Activated CD4-positive, alpha-beta T cell treated with anti-CD3 and anti-CD28 coated beads, Interleukin-2, Interleukin-4, amounts not matched to agents 100 ng/mL and 50 ng/mL, durations not matched to agents 16 hours and 8 hours (primary cell): ENCODE measurements at places on chromosomes 1 and 21.

DNA sequence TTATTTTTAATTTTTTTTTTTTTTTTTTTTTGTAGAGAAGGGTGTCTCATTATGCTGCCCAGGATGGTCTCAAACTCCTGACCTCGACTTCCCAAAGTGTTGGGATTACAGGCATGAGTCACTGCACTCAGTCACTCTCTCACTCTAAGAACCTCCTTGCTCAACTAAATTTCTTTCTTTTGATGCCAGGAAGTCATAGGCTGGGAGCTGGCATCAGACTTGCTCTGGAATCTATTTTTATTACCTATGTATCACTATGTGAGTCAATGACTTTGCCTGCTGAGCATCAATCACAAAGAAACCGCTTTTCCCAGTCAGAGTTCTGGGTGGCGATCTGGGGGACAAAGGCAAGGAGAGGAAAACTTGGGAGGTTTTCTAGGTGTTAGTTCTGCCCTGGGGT is 35.5 kb upstream of the PARP1 start:
- no peak for DNase-seq

DNA sequence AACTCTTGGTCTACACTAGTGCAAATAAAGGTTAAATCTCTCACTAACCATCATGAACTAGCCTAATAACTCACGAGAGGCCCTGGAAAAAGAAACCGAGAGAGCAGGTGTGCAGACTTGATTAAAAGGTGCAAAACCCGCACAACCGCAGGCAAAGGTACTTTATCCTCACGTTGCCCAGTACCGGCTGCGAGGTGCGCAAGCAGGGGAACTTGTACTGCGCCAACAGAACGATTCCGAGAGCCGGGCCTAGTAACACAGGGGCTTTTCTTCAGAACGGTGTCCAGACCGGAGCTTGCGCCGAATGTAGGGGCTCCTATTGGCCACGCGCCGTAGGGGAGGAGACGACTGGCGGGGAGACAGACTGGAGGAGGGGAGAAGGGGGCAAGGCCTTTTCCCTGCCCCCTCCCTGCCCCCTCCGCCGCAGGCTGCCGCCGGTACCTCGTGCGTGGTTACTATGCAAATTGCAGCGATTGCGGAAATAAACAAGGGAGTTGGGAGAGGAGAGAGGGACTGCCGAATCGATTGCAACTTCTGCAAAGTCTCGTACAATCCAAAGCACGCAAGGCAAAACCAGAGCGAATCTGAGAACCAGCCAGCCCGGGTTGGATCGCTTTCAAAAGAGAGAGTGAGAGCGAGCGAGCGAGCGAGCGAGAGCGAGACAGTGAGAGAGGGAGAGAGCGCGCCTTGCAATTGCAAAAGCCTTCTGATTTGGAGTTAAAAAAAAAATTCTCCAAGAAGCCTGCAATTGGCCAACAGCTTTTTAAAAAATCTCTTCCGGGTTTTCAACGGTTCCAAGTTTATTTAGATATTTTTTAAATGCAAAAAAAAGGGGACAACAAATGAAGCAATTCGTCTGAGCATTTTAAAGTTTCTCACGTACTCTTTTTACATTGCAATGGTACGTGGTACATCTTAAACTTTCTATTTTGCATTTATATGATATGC is 5.4 kb upstream of the NFIA start:
- DNase-seq: peak; percentile 74

GRCh38 chr1:111656086-111657017 is 36.8 kb downstream of the RAP1A start:
- DNase-seq: no peak

GRCh38 chr1:206787891-206788290 is 15.6 kb upstream of the IL10 start:
- no peak for DNase-seq

- DNase-seq: peak; percentile 90
Observed at GRCh38 chr1:155167166-155168104, 5.7 kb downstream of the KRTCAP2 start.

DNA sequence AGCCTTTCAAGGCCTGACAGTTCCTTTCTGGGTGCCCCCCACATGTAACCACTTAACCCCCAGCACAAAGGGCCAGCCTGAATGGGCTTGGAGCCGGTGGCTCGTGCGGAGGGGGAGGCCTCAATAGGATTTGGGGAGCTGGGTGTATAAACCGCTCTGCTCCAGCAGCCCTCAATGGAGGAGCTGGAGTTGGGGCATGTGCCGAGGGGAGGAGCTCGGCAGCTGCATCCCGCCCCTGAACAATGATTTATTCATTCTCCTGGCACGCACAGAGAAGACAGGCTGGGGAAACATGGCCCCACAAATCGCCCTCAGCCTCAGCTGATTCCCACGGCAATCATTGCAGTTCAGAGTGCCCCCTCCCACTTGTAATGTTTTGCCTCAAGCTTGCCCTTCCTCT is 6.9 kb upstream of the C1orf216 start:
- DNase-seq: no peak

GRCh38 chr1:234528074-234528865 is 49.3 kb upstream of the TARBP1 start:
- no peak for DNase-seq

GRCh38 chr21:42387843-42388340 is 8.0 kb downstream of the TMPRSS3 start:
- DNase-seq: no peak

DNA sequence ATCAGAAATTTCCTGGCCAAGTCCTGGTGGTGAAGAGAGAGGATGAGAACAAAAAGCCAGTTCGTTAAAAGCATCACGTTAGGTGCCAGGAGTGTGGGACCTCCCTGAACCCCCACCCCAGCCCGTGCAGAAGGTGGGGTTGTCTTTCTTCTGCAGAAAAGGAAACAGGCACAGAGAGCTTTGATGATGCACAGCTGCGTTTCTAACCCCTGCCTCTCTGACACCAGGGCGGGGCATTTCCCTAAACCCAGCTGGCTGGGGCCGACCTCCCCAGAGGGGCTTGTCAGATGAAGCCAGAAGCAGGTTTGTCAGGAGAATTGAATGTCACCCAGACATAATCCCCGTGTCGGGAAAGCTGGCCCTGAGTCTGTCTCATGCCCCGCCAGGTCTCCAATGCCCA is 189.3 kb upstream of the EDN2 start:
- peak; percentile 44 for DNase-seq

DNA sequence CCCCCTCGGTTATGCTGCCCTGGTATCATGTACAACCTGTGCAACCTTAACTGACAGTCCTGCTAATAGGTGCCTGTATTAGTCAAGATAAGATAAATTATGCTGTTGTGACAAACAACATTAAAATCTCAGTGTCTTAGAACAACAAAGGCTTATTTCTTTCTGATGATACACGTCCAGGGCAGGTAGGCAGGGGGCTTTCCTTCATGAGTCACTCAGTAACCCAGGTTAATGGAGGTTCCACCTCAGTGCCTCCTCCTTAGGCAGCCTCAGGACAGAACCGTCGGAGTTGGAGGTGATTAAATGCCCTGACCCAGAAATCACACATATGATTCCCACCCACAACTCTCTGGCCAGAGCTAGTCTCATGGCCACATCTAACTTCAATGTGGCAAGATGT is 94.6 kb upstream of the CASZ1 start:
- DNase-seq: no peak

DNA sequence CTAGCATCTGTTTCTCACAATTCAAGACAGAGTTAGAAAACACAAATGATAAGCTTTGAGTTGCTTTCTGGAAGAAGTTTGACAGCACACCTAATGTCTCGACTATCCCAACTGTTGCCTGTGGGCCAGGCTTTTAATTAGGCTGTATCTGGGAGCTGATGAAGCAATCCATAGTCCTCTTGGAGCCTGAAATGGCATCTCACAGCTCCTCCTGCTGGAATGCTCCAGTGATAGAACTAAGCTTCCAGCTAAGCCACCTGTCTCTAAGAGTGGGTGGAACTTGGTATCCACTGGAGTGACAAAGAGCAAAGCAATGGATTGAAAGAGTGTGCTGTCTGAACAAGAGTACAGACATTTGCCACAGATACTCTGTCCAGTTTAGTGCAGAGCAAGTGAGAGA is 605.3 kb upstream of the NR5A2 start:
- DNase-seq: no peak

- no peak for DNase-seq
Observed at GRCh38 chr1:180181048-180181447, 26.4 kb downstream of the QSOX1 start.

DNA sequence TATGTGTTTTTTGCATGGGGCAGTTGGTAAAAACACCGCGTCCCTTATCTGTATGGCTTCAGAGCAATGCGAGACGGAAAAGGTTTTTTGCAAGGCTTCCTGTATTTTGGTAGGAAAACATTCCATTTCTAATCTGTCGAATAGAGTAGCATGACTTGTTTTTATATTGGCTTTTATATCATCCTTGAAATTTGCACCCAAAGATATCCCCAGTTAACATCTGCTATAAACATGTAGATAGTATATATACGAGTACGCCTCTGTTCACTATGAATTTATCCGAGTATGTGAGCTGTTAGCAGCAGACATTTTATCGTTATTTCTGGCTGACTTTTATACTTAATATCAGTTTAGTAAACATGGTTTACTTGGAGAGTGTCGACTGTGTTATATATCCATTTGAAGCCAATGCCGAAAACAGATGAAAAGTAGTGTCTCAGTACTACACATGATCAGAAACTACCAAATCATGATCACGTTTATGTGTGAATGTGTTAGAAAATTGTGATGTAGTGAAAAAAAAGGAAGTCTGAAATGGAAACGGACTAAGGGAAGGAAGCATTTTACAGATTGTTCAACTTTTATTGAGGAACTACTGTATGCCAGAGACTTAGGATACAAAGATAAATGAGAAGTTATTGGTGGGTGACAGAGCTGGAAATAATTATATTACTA is 1.0 kb downstream of the LEPR start:
- no peak for DNase-seq

- no peak for DNase-seq
Observed at GRCh38 chr1:104854529-104854928, 1104.8 kb downstream of the AMY1C start.

DNA sequence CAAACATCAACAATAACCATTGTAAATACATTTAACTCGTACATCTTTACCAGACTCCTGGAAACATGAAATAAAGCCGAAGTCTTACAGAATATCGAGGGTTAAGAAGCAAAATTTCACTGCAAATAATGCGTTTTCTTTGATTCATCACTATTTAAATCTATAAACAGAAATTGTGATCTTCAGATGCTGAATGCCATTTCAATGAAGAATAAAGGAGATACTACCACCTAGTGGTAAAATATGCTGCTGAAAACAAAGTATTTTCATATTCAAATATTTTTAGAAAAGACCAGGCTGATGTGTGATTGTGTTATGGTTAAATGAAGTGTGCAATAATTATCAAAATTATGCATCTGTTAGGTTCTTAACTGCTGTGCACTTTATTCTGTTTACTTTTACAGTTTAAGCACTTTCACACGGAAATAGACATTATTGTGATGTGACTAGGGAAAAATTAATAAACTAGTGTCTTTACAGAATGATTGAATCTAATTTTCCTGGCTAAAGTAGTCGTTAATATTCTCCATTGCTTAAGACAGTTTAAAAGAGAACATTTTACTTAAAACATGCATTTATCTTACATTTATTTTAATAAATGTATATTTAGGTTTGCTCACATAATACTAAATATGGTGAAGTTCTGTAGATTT is 1093.1 kb downstream of the MRPL39 start:
- no peak for DNase-seq

GRCh38 chr1:173532237-173532636 is 55.1 kb downstream of the PRDX6 start:
- DNase-seq: no peak

DNA sequence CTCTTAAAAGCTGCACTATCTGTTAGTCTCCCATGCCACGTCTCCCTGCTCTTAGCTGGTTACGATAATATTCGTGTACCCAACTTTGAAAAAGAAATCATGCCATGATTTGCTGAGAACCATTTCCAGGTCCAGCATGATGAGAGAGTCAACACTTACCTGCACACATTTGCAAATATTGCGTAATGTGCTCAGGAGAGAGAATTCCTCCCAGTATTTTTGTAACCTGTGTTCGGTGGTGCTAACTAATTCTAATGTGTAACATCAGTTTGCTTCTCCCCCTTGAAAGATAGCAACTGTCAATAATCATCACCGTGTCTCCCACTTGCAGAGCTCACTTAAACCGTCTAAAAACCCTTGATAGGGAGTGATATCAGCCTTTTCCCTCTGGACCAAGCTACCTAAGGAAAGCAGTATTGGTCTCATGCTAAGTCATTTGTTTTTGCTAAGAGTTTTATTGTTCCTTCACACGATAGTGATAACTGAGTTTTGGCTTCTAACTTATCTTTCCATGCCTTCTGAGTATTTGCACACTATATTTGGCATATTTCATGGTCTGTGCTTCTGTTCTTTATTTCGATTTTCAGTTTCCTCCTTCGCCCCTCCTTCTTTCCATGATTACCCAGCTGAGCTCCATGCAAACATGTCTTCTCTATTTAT is 61.1 kb upstream of the IRF2BP2 start:
- DNase-seq: no peak

GRCh38 chr1:158208586-158209116 is 28.0 kb downstream of the CD1D start:
- DNase-seq: no peak

DNA sequence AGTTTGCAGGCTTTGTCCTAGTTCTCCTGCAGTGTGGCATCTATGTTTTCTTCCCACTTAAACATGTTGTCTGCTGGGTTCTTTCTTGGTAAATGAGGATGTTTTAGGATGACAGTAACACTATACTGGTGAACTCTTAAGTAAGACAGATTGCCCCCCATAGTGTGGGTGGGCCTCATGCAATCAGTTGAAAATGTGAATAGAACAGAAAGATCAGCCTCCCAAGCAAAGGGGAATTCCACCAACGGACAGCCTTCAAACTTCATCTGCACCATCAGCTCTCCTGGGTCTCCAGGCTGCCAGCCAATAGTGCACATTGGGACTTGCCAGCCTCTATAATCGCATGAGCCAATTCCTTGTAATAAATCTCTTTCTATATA is 10.7 kb upstream of the TARBP1 start:
- DNase-seq: no peak

- no peak for DNase-seq
Observed at GRCh38 chr1:33925586-33925985, 61.7 kb downstream of the HMGB4 start.

- DNase-seq: no peak
Observed at GRCh38 chr1:79981481-79981880, 975.0 kb upstream of the ADGRL4 start.

- no peak for DNase-seq
Observed at GRCh38 chr1:25871704-25872494, 3.6 kb downstream of the PAQR7 start.

DNA sequence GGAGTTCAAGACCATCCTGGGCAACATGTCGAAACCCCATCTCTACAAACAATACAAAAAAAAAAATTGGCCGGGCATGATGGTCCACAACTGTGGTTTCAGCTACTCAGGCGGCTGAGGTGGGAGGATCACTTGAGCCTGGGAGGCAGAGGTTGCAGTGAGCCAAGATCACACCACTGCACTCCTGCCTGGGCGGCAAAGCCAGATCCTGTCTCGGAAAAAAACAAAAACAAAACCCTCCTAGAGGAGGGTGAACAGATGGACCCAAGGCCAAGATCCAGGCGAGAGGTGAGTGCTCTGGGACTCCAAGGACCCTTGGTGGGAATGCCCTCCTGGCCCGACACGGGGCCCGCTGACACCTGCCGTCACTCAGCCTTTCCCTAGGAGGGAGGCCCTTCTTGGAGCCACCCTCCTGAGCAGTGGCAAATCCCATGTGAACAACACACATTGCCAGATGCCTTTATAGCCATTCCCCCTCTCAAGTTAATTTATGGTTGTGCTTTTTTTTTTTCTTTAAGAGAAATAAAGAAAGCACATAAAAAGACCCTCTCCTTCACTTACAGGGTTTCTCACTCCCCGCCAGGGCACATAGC is 380 bp downstream of the TFF2 start:
- no peak for DNase-seq
